Stimulated activated CD8-positive, alpha-beta memory T cell treated with anti-CD3 and anti-CD28 coated beads, Interleukin-4, amount 100 ng/mL, for 1 hour (primary cell): ENCODE measurements at places on chromosomes 7 and 10.

GRCh38 chr10:74419958-74420375 is 268.9 kb downstream of the ADK start:
- DNase-seq, result no peak

DNA sequence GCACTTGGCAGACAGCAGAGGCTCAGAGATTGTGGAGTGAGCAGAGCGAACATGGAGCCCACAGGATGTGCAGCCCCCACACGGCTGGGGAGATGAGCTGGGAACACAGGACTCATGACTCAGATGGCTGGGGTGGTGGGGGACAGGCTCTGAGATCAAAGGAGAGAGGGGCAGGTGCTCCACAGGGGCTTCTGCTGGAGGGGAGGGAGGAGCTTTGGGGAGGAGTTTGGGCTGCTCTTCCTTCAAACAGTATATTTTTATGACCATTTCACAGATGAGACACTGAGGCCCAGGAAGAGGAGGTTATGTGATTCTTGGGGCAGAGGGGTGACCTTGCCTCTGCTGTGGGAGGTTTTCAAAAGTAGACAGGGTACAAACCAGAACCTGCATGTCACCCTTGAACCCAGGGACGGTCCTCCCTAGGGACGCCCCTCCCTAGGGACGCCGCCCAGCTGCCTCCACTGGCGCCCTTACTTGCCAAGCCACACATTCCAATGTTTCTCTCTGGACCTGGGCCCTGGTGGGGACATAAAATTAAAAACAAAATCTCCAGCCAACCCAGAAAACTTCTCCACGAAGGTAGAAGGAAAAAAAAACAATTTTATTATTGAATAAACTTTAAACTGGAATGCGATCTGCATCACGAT is 981 bp upstream of the CRYGN start:
- no peak for DNase-seq

DNA sequence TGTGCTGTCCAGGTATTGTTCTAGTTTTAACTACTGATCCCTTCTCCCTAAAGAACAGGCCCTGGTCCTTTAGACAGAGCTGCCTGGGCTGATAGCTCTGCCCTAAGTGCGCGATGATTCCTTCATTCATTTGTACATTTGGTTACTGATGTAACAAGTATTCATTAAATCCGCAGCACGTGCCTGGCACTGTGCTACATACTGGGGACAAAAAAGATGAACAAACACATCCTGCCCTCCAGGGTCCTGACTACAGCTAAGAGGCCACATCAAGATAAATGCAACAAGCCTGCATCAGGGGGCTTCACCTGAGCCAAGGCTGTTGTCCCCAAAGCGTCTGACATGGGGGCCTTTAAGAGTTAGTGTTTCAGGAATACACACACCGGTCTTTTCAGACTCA is 99.0 kb upstream of the PODXL start:
- no peak for DNase-seq

- DNase-seq, result no peak
Observed at GRCh38 chr7:158904599-158904998, 48.2 kb downstream of the DYNC2I1 start.

GRCh38 chr10:2529945-2530344 is 537.4 kb upstream of the PFKP start:
- no peak for DNase-seq

- DNase-seq, result no peak
Observed at GRCh38 chr10:33666686-33667480, 332.4 kb upstream of the NRP1 start.

DNA sequence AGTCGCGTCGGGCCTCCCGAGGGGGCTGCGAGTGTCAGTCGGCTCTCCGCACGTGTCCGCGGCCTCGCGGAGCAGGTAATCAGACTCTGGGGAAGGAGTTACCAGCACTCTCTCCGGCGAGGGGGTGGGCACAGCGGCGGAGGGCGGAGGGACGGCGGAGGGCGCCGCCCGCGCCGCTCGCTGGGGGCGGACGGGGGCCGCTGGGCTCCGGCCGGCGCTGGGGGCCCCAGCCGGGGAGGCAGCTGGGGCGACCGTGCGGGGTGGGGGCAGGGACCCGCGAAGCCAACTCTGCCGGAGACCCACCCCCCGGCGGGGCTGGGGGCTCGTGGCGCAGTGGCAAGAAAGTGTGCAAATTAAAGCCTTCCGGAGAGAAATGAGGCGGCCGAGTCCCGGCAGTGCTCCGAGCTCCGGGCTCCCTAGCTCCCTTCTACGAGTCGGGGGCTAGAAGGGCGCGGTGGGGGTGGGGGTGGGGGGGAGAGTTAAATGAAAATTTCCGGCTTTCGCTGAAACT is at the start of gene CDK6:
CDK6 (minus strand) TSS at position 85 of the 511 bp plus-strand sequence. CDS start 3,250 bp downstream, outside the sequence.
- DNase-seq, result no peak

DNA sequence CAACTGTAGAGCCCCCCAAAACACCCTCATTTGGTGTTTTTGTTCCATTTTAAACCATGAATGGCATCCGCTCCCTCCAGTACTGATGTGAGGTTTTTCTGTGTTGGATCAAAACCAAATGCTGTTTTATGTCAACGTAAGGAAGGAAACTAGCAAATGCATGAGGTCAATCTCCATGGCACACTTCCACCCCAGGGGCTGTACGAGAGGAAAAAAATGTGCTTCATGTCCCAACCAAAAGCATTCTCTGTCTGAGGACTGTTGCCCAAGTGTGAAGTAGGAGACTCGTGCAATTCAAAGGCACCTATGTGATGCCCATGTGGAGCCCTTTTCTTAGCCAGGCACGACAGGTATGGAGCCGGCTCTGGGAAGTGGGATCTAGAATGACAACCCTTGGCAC is 180.3 kb upstream of the MKI67 start:
- DNase-seq, result no peak

- DNase-seq, result no peak
Observed at GRCh38 chr10:98394851-98395440, 20.0 kb downstream of the PYROXD2 start.

DNA sequence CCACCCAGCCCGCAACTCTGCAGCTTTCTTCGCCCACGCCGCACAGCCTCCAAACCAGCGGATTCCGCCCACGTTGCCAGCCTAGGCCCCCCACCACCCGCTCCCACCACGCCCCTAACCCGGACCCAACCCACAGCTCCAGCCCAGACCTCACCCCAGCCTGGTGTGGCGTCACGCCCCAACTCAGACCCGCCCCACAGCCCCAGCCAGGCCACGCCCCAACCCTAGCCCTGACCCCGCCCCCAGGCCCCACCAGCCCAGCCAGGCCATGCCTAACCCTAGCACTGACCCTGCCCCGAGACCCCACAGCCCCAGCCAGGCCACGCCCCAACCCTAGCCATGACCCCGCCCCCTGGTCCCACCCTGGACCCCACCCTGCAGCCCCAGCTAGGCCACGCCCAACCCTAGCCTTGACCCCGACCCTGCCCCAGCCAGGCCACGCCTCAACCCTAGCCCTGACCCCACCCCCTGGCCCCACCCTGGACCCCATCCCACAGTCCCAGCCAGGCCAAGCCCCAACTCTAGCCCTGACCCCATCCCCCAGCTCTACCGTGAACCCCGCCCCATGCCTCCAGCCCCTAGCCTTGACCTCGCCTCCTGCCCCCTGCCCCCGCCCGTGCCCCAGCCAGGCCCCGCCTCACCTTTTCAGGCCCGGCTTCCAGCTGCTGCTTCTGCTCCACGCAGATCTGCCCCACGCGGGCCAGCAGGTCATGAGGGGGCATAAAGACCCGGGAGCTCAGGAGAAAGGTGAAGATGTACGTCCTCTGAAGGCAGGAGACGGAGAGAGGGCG is 64.0 kb downstream of the RASGEF1A start:
- no peak for DNase-seq

GRCh38 chr10:12603766-12604470 is 254.6 kb downstream of the CAMK1D start:
- DNase-seq, result no peak

DNA sequence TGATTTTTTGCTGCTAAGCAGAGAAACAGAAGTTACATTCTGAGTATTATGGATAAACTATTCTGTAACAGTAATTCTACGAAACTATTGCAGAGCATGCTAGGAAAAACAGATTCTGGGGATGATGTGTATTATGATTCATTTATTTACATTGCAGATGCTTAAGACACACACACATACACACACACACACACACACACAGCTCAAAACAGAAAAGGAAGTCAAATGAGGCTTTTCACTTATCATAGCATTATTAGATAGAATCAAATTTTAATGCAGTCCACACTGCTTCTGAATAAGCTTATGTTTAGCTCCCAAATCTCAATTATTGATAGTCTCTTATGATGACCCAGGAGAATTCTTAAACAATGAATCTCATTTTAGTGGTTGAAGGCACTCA is 307.2 kb downstream of the HGF start:
- DNase-seq, result no peak

DNA sequence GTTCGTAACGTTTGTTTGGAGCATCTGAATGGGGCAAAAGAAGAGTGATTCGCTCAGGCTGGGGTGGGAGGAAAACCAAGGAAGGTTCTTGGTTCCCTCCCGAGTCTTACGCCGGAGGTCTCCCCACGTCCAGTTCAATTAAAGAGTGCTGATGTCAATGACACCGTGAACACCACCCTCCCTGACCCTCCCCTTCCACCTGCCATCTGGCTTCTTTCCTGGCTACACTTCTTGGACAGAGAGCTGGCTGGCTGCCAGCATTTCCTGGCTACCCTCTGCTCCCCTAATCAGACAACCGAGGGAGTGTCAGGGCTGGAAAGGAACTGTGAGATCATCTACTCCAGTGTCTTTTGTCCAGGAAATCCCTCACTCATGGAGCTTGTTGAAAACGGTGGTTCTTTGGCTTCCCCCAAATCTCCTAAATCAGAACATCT is 24.1 kb upstream of the FFAR4 start:
- no peak for DNase-seq

GRCh38 chr10:91886954-91887271 is 22.4 kb downstream of the FGFBP3 start:
- no peak for DNase-seq

DNA sequence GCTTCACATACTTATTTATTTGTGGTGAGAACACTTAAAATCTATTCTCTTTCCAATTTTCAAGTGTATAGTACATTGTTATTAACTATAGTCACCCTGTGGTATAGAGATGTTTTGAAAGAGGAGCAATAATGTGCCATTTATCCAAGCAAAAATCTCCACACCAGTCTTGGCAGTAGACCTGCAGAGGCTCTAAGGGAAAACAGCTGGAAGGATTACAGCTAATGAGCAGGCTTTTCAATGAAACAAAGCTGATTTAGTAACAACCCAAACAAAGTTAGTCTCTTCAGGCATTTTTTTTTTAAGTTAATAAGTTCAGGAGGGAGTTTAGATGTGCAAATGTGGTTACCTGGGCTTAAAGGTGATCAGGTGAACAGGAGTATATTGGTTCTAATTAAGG is 101.9 kb downstream of the EVX1 start:
- no peak for DNase-seq

DNA sequence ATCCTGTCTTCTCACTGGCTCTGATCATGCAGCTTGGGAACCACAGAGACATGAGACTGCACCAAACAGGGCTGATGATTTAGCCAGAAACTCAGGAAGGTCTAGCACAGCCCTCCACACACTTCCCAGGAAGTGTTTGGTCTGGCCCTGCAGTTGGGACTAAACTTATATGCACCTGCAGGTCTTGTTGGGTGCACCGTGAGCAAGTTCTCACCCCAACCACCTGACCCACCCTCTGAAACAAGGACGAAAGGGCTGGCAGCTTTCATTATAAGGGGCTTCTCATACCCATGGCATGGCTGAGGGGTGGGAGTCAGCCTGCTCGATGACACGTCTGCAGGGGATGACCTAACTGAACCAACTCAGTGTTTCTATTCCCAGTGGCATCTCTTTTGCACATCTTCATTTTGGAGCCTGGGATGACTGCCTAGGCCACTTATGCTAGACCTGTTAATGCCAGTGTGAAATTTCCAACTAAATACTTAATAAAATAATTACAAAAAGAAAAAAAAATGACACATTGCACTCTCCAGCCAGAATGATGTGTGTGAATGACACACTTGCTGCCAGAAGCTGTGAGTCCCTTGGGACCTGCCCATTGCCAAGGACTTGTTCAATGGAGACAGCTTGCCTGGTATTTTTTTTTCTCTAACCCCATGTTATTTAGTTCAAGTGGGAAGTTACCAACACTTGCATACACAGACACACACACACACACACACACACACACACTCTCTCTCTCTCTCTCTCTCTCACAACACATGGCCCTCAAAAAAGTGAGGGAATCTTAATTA is 102.6 kb downstream of the NEURL1 start:
- no peak for DNase-seq

GRCh38 chr10:110436554-110437350 is 61.0 kb upstream of the DUSP5 start:
- no peak for DNase-seq

GRCh38 chr10:123523833-123524232 is 142.3 kb upstream of the GPR26 start:
- DNase-seq, result no peak

GRCh38 chr10:123571978-123572377 is 94.2 kb upstream of the GPR26 start:
- no peak for DNase-seq

DNA sequence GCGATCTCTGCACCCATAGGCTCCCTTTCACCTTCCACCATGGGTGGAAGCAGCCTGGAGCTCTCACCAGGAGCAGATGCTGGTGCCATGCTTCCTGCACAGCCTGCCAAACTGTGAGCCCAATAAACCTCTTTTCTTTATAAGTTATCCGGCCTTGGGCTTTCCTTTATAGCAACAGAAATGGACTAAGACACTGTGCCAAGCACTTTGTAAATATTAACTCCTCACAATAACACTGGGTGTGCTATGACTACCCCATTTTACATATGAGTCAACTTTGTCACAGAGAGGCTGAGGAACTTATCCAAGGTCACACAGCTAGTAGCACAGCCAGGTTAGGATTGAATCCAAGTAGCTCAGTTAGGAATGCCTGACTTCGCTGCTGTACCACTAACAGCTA is 79.7 kb upstream of the KCNMA1 start:
- no peak for DNase-seq

- DNase-seq, result no peak
Observed at GRCh38 chr10:89699581-89700064, 1.8 kb upstream of the KIF20B start.

DNA sequence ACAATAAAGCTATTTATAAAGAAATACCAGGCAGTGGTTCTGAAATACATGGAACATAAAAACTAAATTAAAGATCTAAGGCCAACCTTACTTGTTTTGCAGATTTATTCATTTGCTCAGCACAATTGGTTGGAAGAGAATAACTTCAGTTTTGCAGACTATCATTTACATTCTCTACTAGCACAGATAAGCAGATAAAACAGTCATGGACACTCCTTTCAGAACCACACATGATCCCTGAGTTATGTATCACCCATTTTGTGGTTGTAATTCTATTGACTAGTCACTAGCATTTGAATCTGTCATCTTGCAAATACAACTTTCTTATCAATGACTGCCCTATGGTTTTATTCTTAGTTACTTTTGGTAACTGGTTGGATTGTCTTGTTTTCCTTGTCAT is 45.1 kb downstream of the PRKAR2B start:
- no peak for DNase-seq
